Chondrocyte (in vitro differentiated cells): ENCODE measurements at places on chromosomes 5 and 9. TPM values are rescaled to one million over a fixed set of nuclear protein-coding genes. Genes with fewer than 3 reads are reported as not detected.

- no peak for DNase-seq
Measured at GRCh38 chr5:6599739-6600138, 33.1 kb downstream of the NSUN2 start.

DNA sequence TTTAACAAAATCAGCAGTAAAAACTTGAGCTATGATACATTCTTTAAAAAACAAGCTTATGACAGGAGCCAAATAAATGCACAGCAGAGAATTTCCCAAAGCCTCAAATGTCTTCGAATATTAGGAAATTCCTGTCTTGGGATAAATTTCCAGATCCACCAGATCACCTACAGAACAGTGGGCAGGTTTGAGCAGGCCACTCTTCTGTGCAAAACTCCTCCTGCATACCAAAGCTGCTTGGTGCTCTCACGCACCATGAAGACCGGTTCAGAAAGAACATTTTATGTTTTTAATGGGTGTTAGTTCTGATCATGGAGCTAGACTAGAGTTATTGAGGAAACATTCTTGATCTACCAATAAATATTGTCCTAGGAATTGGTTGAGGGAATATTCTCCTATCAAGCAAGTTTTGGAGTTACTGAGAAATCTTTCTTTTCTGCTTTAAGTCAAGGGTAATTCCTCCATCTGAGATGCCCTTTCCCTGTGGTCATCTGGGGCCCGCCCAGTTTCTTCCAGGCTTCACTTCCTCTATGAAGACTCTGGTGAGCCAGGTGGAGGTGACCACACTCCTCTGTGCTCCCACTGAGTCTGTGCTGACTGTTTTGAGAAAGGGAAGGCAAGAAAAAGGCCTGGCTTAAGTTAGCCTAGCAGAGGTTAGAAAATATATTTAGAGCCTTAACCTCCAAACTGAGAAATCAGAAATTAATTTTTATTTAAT is 17.9 kb downstream of the TNFSF15 start:
- DNase-seq: no peak

GRCh38 chr5:171521219-171521633 is 101.8 kb downstream of the FGF18 start:
- DNase-seq: no peak

DNA sequence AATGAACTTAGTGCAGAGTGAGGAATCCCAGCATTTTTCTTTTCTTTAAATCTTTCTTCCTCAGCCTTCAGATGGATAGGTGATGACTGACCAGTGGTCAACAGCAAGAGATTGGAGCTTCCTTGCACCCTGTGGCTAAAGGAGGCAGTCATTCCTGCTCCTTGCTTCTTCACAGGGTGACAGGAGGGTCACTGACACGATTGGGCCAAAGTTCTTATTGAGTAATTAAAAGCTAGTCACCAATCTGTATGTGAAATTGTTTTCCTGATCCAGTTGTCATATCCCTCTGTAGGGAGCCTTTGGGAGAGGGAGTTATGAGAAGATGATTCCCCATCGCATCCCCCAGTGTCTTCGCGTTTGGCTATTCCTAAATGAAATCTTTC is 85.2 kb downstream of the CMYA5 start:
- no peak for DNase-seq

DNA sequence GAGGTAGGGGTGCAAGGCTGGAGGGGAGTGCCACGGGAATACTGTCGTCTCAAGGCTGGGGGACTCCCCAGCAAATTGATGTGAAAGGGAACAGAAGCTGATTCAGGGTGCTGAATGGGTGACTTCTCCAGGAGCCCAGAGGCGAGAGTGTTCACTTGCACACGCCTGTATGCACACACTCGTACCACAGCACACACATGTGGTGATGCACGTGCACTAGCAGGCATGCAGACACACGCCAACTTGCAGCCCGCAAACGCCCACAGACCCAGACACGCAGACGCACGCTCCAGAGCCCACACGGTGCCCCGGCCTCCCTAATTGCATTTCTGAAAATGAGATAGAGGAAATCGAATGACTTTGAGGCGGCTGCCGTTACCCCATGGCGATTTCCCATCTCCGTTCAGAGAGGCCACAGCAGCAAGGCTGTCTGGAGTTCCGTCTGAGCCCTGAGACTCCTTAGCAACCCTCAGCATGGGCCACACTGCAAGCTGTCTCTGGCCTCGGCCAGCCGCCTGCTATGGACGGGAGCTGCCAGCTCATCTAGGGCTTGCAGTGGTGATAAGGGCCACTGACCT is 9.1 kb upstream of the ADAMTS2 start:
- no peak for DNase-seq

DNA sequence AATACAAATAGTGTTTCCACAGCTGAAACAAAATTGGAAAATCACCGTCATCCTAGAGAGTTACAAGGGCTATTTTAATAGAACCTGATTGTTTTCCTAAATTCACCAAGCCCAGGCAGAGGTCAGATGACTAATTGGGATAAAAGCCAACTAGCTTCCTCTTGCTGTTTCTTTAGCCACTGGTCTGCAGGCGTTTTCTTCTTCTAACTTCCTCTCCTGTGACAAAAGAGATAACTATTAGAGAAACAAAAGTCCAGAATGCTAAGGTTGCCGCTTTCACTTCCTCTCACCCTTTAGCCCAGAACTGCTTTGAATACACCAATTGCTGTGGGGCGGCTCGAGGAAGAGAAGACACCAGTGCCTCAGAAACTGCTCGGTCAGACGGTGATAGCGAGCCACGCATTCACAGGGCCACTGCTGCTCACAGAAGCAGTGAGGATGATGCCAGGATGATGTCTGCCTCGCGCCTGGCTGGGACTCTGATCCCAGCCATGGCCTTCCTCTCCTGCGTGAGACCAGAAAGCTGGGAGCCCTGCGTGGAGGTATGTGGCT is at the start of gene TLR4:
TSS of gene TLR4 (plus strand) at position 380 of the 552 bp plus-strand sequence. CDS start at position 450, 70 bp downstream.
- DNase-seq: peak; percentile 46

GRIA1 gene
- total RNA-seq: 0.55 to 13.9 TPM (median 0.77 TPM) in 3 replicates

SLC23A1 gene
- total RNA-seq: not detected in 3 replicates

FTMT gene
- total RNA-seq: not detected in 3 replicates
